ENCODE measurements at places on chromosomes 7 and 10.
A peak's percentile ranks its signal among the peaks of the same experiment; 100 is the strongest.

DNA sequence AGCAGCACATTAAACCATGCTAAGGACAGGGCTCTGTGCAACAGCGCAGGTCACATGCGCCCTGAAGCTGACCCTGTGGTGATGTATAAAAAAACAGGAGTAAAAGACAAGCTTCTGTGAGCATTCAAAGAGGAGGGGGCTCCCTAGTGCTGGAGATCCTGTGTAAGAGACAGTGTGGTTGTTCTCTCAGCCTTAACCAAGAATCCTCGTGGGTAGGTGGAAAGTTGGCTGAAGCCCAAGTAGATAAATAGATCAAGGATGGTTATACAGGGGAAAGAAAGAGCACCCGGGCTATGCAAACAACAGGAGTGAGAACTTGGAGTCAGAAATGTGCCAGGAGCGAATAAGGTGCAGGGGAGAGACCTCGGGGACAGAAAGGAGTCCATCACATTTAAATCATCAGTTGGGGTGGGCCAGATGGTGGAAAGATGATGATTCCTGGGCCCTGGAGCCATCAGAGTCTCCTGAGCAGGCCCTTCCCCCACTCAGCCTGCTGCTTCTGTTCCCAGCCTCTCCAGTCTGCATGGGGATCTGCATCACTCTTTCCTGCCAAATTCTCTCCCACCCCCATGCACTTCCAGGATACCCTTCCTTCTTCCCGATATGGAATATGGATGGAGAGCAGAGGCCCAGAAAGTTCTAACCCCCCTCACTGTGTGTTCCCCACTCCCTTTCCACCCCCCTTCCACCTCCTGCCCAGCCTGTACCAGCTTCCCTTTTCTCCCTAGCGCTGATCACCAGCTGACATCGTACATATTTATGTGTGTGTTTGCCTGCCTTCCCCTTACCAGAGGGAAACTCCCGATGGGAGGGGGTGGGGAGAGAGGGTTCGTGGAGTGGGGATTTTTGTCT is 78.1 kb upstream of the PRR15 start:
- no peak for DNase-seq

DNA sequence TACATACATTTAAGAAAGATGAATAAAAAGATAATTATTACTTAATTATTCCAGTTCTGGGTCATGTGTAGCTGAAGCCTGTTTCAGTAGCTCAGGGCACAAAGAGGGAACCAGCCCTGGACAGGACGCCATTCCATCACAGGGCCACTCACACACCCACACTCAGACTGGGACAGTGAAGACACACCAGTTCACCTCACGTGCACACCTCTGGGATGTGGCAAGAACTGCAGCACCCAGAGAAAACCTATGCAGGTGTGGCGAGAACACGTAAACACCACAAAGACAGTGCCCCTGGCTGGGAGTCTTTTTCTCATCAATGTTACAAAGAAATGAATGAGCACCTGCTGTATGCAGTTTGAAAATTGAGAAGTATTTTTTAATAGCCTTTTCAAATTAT is 1.6 kb upstream of the IDI1 start:
- peak; percentile 45 for DNase-seq

GRCh38 chr7:101861218-101861775 is 43.9 kb downstream of the CUX1 start:
- no peak for DNase-seq

GRCh38 chr7:67470256-67470751 is 473.7 kb downstream of the TYW1 start:
- no peak for DNase-seq

DNA sequence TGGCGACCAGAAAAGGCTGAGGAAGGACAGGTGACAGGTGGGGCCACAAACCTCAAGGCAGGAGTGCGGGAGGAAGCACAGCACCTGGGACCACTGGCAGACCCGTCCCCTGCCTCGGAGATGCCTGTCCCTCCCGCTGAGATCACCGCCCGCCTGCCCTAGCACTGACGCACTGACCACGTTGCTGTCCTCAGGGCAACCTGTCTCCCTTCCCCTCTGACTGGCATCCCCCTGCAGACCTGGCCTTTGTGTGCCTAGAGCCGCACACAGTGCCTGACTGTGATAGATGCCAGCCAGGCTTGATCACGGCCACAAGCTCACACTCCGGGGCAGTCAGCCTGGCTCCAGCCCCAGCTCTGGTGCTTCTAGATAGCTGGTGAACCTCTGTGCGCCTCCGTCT is 58.4 kb upstream of the EN2 start:
- DNase-seq = no peak

- no peak for DNase-seq
Measured at GRCh38 chr7:55521512-55521911, 50.8 kb downstream of the VOPP1 start.

- DNase-seq = no peak
Measured at GRCh38 chr10:114638821-114639625, 19.1 kb downstream of the ABLIM1 start.

- DNase-seq = peak; percentile 89
Measured at GRCh38 chr7:73521636-73522104, 423 bp downstream of the BAZ1B start.

Data from GM20000 (cell line).